ENCODE measurements at places on chromosomes 11 and 22.

DNA sequence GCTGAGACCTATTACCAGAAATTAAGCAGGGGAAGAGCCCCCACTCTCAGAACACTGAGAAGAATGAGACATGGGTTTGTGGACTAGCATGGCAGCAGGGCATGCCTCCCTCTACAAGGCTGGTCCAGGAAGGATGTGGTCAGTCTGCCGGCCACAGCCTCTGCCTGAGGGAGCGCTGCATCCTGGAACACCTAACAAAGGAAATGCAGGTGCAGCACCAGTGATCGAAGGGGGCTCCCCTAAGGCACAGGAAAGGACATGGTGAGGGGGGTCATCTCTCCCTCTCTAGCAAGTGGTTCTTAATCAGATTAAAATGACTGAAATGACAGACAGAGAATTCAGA lies 40.6 kb upstream of the ARL14EP start:
- no peak for DNase-seq

GRCh38 chr11:107691000-107691750 lies 20.7 kb downstream of the SLN start:
- DNase-seq = no peak

DNA sequence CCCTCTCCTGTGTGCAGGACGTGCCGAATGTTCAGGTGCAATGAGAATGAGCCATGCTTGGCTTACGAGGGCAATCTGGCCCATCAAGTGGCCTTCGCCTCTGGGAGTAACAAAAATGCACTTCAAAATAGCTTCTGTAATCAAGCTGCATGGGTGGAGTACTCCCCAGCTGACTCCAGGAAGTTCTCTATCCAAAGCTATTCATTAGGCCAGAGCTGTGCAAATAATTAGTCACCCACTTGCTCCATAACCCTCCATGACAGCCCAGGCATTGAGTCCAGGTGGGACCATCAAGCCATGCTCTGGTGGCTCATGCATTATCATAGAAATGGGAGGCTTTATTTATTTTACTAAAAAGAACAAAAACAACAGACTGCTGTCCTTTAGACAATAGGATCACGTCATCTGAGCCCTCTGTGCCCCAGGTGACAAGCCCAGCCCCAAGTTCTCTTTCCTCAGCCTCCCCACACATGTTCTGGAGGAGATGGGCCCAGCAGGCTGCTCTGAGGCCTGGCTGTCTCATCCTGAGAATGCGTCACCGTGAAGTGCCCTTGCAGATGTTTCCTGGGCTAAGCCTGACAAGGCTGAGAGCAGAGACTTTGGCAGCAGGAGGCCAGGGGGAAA lies 244.7 kb downstream of the ETS1 start:
- no peak for DNase-seq

- DNase-seq = no peak
These were observed 787 bp upstream of the RDX start for GRCh38 chr11:110297076-110297725.

GRCh38 chr11:88508759-88509581 lies 171.4 kb upstream of the CTSC start:
- peak; percentile 59 for DNase-seq

DNA sequence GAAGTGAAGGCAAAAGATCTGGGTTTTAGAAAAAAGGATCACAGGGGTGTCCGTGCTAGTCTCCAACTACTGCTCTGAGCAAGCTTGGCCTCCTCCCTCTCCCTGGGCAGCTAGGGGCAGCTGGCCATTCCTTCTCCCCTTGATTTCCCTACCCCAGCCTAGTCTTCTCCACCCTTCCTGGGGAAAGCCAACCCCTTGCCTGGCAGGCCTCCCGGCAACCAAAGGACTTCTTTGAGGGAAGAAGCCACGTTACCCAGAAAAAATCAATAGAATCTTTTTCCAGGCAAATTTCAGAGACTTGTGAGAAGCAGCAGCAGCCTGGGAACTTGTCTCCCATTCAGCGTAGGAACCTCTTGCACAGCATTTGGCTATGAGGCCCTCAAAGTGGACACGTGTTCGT lies 91.5 kb downstream of the MIAT start:
- DNase-seq = no peak

DNA sequence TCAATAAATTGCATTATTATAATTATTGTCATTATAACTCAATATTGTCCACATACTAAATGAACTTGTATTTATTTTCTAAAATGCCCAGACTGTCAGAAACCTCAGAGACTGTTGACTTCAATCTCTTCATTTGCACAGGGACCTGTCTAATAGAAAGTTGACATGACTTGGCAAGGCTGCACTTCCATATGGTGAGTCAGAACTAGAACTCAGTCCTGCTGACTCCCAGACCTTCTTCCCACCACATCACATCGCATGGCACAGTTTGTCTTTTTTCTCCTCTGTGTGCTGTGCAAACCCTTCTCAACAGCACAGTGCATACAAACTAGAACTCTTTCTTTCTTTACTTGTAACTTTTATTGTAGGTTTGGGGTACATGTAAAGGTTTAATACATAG lies 215.1 kb upstream of the BLID start:
- no peak for DNase-seq
